ENCODE measurements at places on chromosomes 6 and 20. TPM values are rescaled to one million over a fixed set of nuclear protein-coding genes. Genes with fewer than 3 reads are reported as not detected.

The SLC32A1 gene
- not detected for total RNA-seq

The LMBRD1 gene
- total RNA-seq: 45.4 TPM

The SOBP gene
- 19.5 TPM for total RNA-seq

The DTNBP1 gene
- 14.4 TPM for total RNA-seq

The COMMD7 gene
- total RNA-seq: 31.6 TPM

The OVOL2 gene
- total RNA-seq: not detected

The VSX1 gene
- total RNA-seq: not detected

The RAET1E gene
- total RNA-seq: not detected

The GLP1R gene
- total RNA-seq: 0.54 TPM

- ATAC-seq: no peak
Measured at GRCh38 chr6:168229368-168229752, 90.2 kb downstream of the DACT2 start.

- ATAC-seq: no peak
Measured at GRCh38 chr6:5718231-5718947, 288.3 kb downstream of the NRN1 start.

DNA sequence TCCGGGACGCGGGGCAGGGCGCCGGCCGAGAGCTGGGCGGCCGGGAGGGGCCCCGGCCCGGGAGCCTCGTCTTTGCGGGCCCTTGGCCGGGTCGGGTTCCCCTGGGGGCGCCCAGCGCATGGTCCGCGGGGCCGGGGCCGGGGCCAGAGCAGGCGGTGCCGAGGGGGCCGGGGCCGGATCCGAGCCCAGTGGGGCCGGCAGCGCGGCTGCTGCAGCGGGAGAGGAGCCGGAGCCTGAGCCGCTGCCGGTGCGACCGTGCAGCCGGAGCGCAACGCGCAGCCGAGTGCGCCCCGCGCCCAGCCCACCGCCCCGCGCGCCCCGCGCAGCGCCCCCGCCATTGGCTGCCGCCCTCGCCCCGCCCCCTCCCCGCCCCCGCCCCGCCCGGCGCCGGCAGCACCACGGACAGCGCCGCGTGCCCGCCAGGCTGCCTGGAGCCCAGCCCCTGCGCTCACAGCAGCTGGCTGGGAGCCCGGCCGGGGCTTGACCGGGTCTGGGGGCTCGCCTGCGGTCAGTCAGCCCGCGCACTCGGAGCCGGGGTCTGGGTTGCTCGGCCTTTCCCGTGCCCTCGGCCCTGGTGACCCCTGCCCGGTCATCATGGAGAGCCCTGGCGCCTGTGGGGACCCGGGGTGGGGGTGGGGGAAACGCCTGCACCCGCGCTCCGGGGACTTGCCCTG, at the start of gene HRH3:
Gene HRH3, minus strand, starts transcription at position 287 of the 674 bp plus-strand sequence. CDS start 308 bp downstream, outside the sequence.
- ATAC-seq: peak; percentile 66

DNA sequence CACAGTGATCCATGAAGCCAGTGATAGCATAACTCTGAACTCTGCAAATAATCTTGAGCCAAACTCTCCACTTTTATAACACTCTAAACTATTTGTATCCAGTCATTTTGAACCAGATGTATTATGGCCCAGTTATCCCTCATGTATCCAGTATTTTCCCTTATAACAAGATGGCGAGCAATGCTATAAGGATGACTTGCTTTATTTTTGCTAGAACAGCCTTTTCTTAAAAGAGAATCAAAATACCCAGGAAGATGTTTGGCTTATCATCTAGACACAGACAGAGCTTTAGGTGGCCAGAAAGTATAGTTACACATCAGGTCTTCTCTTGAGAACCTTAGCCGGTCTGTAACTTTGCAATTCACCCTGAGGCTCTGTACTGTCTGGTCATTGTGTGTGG, 81.0 kb downstream of the DOK5 start:
- no peak for ATAC-seq

GRCh38 chr6:132218059-132218696, 183.1 kb downstream of the MOXD1 start:
- no peak for ATAC-seq

GRCh38 chr6:134077301-134077700, 24.9 kb upstream of the SLC2A12 start:
- ATAC-seq: no peak

GRCh38 chr6:10886691-10887502, at the start of gene SYCP2L:
SYCP2L (plus strand) TSS chr6:10887052; CDS start chr6:10887127, 75 bp downstream.
- peak; percentile 39 for ATAC-seq

DNA sequence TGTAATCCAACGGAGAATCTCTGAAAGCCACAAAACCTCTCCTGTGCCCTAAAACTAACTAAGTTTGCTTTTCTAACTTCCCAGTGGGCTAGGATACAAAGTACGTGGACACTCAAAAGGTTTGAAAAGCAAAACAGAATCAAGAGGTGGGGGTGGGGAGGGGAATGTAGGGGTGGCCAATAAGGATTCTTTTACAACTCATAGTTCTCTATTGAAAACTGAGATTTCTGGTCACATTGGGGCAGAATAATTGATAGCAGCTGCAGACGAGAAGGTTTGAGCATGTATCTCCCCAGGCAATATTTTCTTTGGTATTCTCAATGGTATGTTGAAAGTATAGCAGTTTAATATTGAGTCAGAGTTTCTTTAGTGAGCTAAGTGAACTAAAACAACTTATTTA, 376.7 kb upstream of the CITED2 start:
- ATAC-seq: no peak

- no peak for ATAC-seq
Measured at GRCh38 chr6:165611294-165611693, 51.7 kb downstream of the PDE10A start.

- no peak for ATAC-seq
Measured at GRCh38 chr6:37763413-37763812, 56.1 kb upstream of the ZFAND3 start.

- no peak for ATAC-seq
Measured at GRCh38 chr6:119728935-119729334, 379.4 kb upstream of the MAN1A1 start.

DNA sequence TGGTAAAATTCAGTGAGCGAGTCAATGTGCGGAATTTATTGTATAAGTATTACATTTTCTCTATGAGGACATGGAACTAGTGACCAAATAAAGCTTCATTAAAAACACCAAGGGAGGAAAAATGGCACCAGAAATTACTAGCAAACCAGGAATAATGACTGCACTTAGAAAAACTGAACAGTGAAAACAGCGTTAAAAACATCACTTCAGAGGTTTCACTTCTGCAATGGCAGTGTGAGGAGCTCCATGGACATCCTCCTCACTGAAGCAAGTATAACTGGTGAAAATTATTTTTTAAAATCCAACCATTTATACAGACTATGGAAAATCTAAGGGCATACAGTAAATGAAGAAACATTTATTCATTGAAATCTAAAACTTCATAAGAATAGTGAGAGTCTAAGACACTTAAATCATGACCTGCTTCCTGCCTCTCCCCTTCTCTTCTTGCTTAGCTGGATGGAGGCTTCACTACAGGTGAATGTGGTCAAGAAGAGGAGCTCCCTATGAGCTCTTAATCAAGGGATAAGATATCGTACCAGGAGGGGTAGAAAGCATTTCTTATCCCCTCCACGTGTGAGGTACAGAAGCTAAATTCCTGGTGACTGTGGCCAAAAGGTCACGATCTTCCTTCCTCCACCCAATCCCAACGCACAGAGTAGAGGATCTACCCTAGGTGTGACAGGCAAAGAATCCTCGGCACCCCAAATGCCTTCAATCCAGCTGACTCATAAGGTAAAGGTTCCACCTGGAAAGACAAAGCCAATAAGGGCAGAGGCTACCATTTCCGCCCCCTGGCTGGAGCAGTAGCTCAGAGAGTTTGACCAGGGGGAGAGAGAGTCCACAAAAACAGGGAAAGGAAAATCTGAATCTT, 12.3 kb upstream of the ASF1A start:
- no peak for ATAC-seq

- no peak for ATAC-seq
Measured at GRCh38 chr6:163520956-163521355, 106.4 kb downstream of the QKI start.

DNA sequence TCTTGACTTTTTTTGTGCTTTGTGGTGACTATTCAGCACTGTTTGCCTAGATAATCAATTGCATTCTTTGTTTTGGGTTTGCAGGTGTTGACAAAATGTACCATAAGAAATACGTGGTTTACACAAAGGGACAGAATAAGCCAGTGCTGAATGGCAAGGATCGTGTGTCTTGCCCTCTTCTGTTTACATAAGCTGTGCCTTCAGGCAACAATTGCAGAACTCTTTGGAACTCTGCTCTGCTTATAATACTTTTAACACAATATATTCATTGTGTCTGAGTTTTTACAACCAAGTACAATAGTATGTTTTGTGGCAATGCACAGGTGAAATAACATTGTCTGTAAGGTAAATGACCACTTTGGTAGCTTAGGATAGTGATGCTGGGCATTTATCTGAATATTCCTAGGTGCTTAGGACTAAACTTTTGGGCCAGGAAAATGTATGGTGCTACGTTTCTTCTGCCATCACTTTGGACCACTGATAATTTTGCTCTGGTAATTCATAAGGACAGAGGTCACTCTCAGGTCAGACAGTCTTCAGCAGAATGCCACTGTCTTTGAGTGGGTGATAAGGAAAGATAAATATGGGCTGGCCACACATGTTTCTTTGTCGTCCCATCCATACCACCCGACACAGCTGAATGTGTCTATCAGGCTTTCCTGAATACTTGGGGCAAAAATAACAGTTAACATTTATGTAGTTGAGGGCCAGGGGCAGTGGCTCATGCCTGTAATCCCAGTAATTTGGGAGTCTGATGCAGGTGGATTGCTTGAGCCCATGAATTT, 344.6 kb upstream of the IMPG1 start:
- no peak for ATAC-seq

DNA sequence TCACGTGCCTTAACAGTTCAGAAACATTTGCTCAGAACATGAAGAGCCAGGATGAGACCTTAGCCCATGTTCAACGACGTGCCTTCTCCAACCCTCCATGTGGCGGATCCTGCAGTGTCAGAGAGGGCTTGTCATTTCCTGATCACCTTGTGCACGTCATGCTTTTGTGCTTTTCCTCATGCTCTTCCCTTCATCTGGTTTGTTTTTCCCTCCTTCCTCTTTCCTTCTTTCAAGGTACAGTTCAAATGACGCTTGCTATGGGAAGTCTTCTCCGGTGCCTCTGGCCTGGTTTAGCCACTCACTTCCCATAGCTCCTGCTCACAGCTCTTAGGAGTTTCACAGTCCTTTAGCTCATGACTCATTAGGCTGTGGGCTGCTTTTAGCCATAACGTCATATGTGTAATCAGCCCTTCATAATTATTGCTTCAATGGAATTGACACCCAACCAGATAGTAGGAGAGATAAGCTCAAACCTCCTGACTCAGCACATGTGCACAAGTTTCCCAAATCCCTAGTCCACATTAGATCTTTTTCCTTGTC, 102.7 kb upstream of the CNKSR3 start:
- ATAC-seq: no peak

GRCh38 chr6:54248319-54248718, 59.9 kb upstream of the TINAG start:
- ATAC-seq: no peak

GRCh38 chr6:73308712-73309534, 45.2 kb downstream of the DPPA5 start:
- ATAC-seq: no peak

- ATAC-seq: no peak
Measured at GRCh38 chr20:19074828-19075516, 137.5 kb upstream of the SLC24A3 start.

DNA sequence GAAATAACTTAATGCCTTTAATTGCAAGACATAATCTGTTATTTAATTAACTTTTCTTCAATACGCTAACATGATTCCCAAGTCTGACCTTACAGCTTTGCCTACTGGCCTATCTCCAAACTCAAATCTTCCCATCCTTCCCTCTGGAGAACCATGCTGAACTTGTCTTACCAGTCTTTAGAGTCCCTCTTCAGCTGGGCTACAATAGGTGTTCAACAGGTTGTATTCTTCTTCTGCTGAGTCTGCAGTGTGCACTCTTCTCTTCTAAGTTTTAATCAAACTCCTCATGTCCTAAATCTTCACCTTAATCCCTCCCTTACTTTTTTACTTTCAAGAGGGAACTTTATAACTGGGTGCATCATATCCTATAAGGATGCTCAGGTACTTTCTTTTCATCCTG, 75.5 kb upstream of the TINAG start:
- ATAC-seq: no peak

DNA sequence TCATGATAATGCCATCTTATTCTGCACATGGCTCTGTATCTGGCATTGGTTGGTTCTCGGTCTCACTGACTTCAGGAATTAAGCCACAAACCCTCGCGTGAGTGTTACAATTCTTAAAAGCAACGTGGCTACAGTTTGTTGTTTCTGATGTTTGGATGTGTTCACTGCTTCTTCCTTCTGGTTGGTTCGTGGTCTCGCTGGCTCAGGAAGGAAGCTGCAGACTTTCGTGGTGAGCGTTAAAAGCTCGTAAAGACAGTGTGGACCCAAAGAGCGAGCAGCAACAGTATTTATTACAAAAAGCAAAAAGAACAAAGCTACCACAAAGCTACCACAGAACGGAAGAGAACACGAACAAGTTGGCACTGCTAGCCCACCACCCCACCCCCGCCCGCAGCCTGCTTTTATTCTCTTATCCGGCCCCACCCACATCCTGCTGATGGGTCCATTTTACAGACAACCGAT, 51.1 kb downstream of the MYLIP start:
- no peak for ATAC-seq

DNA sequence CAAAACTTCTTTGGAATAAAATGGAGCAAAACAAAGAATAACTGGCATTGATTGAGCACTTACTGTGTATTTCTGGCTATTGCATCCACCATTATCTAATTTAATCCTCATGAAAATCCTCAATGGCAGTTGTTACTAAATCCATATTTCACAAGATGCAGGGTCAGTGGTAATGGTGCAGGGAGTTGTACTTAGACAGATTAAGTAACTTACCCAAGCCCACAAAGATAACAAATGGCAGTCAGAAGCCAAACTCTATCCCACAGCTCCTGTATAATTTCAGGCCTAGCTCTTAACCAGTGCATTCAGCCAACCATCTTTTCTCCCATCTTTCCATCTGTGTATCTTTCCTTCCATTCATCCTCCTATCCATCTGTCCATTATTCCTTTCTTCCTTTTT, 29.3 kb upstream of the SSTR4 start:
- ATAC-seq: no peak

- ATAC-seq: no peak
Measured at GRCh38 chr6:53916804-53917463, 122.1 kb downstream of the LRRC1 start.

DNA sequence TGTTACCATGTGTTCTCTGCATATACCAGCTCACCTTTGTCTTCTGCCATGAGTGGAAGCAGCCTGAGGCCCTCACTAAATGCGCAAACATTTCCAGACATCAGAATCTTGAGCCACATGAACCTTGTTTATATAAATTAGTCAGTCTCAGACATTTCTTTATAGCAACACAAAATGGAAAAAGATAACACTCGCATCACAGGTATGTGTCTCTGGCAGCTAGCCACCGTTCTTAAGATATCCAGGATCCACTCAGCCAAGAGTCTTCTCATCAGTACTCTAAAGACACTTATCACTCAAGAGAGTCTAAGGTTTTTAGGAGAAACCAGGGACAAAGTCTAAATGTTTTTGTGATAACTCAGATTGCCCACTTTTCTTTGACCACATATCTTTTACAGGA, 43.1 kb upstream of the HLA-A start:
- ATAC-seq: no peak

All from gastroesophageal sphincter (tissue), 4 donors.